ENCODE measurements at places on chromosomes 7 and 10.
A peak's percentile ranks its signal among the peaks of the same experiment; 100 is the strongest.

- no peak for DNase-seq
Observed at GRCh38 chr7:474605-475424, 44.8 kb downstream of the PDGFA start.

- no peak for DNase-seq
Observed at GRCh38 chr10:73971636-73972354, 26.1 kb upstream of the VCL start.

DNA sequence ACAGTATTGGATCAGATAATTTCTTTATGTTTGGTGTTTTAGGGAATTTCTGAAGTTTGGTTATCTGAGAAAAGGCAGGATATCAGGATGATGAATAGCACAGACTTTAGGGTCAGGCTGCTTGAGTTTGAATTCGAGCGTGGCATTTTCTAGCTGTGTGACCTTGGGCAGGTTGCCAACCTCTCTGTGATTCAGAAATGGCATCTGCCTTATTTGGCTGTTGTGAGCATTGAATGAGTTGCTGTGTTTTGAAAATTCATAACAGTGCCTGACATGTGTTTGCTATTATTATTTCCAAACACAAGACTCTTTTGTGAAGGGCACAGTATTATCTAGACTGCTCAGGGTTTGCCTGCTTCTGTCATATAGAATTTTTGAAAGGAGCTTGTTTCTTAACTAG, 66.9 kb downstream of the NXPH1 start:
- DNase-seq = no peak

GRCh38 chr10:133312769-133313145, 4.0 kb downstream of the ZNF511 start:
- no peak for DNase-seq

DNA sequence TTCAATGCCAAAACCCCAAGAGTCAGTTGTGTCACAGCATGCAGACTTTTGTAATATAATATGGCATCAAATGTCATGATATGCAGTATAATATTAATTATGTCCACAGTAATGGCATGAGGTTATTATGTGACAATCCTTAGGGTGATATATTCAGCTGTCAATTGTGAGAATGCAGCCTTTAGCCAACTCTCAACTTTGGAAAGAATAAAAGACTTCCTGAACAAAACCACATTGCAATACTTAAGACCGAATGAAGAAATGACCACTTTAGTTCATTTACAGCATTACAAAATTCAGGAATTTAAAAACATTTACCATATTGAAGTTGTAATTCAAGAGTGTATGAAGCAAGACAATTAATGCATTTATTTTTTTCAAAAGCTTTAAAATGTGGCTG, 45.4 kb downstream of the CPVL start:
- DNase-seq = no peak

- DNase-seq = no peak
Observed at GRCh38 chr10:102813734-102814452, 23.3 kb downstream of the CYP17A1 start.

- peak; percentile 85 for DNase-seq
Observed at GRCh38 chr7:1473864-1474512, 14.7 kb upstream of the MICALL2 start.

All from central memory CD4-positive, alpha-beta T cell (primary cell).